ENCODE measurements at places on chromosomes 7 and 10.
A peak's percentile ranks its signal among the peaks of the same experiment; 100 is the strongest.

DNA sequence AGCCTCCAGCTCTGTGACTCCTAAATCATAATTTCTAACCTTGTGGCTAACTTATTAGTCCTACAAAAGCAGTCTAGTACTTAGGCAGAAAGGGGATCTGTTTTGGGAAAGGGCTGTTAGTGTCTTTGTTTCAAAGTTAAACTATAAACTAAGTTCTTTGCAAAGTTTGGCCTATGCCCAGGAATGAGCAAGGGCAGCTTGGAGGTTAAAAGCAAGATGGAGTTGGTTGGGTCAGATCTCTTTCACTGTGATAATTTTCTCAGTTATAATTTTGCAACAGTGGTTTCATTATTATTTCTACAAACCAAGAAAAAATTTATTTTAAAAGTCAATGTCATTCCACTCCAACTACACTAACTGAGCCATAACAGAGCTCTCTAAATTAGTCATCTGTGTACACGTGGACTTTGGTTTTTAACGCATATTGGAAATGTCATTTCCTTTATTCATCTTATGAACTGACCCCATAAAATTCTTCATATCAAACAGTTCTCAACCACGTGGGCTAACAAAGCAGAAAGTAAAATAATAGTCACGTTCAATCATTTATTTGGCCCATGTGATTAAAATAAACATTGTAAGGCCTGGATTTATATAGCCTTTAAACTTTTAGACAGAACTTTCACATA lies 143.2 kb upstream of the C7orf33 start:
- no peak for DNase-seq

DNA sequence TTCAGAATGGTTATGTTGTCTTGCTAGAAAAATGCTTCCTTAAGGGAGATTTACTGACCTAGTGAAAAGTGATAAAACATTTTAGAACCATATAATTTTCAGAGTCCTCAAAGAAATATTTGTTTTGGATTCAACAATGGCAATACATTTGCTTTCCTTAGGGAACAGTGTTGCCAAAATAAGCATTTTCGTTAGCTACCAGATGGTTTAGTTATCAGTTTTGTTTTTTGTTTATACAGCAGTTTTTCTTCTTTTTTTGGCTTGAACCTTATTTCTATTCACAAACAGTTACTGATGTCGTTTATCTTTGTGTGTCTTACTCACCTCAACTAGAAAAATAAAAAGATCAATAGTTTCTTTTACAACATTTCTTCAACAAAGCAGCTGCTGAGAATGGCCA lies 48.6 kb downstream of the EXOC4 start:
- DNase-seq: no peak

- no peak for DNase-seq
Observed at GRCh38 chr10:59006511-59007306, 169.7 kb upstream of the PHYHIPL start.

GRCh38 chr10:96511044-96511945 lies 2.4 kb downstream of the TLL2 start:
- no peak for DNase-seq

DNA sequence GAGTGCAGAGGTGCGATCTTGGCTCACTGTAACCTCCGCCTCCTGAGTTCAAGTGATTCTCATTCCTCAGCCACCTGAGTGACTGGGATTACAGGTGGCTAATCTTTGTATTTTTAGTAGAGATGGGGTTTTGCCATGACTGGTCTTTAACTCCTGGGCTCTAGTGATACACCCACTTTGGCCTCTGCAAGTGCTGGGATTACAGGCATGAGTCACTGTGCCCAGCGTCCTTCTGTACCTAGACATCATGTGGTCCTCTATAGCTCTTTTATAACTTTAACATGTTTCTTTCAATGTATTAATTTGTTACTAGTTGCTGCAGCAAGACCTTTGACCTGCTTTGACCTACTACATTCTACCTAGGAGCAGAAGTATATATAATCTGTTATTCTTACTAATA lies 38.7 kb upstream of the BICC1 start:
- DNase-seq: no peak

- no peak for DNase-seq
Observed at GRCh38 chr10:29804025-29804852, 169.5 kb upstream of the SVIL start.

DNA sequence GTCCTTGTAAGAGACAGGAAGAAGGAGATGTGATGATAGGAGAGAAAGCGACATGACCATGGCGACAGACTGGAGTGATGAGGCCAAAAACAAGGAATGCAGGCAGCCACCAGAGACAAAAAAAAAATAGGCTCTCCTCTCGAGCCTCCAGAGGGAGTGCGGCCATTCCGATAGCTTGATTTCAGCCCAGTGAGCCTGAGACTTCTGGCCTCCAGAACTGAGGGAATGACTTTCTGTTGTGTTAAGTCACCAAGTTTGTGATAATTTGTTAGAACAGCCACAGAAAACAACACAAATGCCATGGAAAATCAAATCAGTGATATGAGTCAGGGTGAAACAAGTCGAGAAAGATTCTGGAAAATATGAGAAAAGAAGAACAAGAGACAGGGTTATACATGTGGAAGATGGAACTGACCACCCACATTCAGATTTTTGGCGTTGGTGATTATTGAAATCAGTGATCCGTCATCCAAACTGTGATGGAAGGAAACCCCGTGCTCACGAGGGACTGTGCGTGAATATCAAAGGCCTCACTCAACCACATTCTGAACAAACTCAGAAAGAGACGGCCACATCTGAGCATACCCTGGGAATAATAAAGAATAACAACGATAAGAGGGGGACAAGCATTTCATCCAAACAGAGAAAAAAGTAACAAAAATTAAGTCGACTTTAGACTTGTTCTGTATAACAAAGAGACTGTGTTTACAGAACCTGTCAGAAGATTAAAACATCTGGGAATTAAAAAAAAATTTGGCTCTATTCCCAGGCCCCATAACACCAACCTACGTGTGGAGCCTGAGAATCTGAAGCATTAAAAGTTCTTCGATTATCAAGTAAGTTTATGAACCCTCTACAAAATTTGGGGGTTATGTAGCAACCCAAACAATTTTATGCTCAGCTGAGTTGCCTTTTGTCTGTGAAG lies 72.1 kb downstream of the EEPD1 start:
- no peak for DNase-seq

- DNase-seq: peak; percentile 41
Observed at GRCh38 chr10:35127289-35127891, 744 bp downstream of the CREM start.

- DNase-seq: no peak
Observed at GRCh38 chr7:136142583-136142982, 165.4 kb upstream of the MTPN start.

DNA sequence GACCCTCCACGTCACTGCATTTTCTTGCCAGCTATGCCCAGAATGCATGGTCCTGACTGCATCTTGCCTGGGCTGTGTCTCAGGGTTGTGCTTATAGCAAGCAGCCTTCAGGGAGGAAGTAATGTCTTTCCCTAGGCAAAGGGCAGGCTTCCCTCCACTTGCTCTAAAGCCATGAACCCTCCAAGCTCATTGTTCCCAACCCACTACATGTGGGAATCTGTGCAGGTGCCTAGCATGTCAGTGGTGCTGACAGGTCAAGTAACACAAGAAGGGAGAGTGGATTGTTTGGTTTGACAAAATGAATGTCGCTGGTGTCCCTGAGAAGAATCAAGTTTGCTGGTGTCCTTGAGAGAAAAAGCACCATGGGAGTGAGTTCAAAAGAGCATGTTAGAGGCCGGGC lies 53.9 kb upstream of the UCN3 start:
- no peak for DNase-seq

GRCh38 chr7:128210590-128211570 lies 30.2 kb upstream of the LEP start:
- DNase-seq: no peak

DNA sequence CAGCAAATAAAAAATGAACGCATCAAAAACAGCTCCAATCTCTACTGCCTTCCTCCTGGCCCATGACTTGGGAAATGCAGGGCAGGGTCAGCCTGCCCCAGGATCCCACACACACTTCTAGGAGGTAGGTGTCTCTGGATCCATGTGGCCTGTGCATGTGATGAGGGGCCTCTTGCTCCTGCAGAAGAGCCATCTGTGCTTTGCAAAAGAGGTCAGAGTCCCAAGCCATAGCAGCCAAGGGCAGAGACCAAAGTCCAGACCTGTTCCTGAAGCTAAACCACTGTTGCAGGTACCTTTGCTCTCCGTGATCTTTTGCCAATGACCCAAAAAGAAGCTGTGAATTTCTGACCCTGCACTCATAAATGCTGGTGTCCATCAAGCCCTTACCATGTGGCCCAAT lies 57.1 kb downstream of the KCNMA1 start:
- no peak for DNase-seq

- DNase-seq: no peak
Observed at GRCh38 chr10:111390813-111391563, 314.2 kb downstream of the ADRA2A start.

- DNase-seq: no peak
Observed at GRCh38 chr7:114070246-114070645, 151.4 kb upstream of the PPP1R3A start.

DNA sequence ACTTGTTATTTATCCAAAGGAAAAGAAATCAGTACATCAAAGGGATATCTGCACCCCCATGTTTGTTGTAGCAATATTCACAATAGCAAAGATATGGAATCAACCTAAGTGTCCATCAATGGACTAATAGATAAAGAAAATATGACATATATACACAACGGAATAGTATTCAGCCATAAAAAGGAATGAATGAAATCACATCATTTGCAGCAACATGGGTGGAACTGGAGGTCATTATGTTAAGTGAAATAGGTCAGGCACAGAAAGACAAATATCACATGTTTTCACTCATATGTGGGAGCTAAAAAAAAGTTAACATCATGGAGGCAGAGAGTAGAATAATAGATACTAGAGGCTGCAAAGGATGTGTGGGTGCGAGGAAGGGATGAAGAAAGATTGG lies 25.0 kb upstream of the KAT6B start:
- no peak for DNase-seq

GRCh38 chr7:136502162-136502561 lies 366.3 kb upstream of the CHRM2 start:
- no peak for DNase-seq

GRCh38 chr7:20030417-20030816 lies 186.8 kb downstream of the MACC1 start:
- DNase-seq: no peak

- no peak for DNase-seq
Observed at GRCh38 chr7:65404020-65404419, 30.4 kb downstream of the ZNF92 start.

DNA sequence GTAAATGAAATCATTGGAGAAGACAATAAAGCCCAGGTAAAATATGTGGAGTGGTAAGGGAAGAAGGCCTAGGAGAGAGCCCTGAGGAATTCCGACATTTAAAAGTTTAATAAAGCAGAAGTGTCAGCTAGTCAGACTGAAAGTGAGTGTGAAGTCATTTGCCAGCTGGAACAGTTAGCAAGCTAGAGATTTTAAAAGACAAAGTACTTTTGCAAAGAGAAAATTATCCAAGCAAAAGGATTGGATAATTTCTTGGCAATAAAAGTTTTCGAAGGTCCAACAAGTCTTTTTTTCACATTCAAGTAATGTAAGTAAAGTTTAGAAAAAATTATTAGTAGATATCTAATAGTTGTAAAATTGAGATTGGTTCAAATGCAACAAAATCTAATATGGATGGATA lies 27.1 kb upstream of the SEMA3C start:
- DNase-seq: no peak

DNA sequence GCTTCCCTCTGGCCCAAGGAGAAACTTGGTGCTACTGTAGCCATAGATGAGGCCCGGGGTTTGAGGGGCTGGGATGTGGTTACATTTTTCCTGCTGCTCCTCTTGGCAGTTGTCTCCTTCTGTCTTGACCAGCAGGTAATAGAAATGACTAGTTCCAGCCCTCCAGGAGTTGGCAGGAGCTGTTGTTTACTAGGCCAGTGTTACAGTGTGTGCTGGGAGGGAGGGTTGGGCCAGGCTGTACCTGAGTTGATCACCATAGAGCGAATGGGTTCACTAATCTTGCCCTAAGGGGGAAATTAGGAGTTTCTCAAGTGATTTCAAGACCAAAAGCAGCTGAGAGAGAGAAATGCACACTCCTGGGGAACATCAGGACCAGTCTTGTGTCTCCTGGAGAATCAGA lies 34.9 kb downstream of the PAX2 start:
- no peak for DNase-seq

- no peak for DNase-seq
Observed at GRCh38 chr10:70970830-70971229, 82.5 kb upstream of the PCBD1 start.

DNA sequence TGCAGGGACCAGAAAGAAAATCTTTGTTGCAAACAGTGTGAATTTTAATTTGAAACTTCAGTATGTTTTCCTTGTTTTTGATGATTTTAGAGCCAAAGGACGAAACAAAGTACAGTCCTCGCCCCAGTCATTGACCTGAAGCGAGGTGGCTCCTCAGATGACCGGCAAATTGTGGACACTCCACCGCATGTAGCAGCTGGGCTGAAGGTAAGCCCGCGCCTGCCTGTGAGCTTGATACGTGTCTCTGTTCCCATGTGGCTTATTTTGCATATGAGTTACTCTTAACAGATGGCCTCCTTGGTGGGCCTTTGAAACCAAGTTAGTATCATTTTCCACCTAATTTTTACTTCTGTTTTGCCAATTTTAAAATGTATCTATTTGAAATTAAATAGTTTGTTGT lies 12.3 kb downstream of the RBM17 start:
- DNase-seq: no peak

- no peak for DNase-seq
Observed at GRCh38 chr7:152336754-152337368, 98.9 kb downstream of the KMT2C start.

GRCh38 chr7:13322126-13322525 lies 634.7 kb downstream of the ARL4A start:
- no peak for DNase-seq

GRCh38 chr10:74335501-74335900 lies 184.5 kb downstream of the ADK start:
- DNase-seq: no peak

DNA sequence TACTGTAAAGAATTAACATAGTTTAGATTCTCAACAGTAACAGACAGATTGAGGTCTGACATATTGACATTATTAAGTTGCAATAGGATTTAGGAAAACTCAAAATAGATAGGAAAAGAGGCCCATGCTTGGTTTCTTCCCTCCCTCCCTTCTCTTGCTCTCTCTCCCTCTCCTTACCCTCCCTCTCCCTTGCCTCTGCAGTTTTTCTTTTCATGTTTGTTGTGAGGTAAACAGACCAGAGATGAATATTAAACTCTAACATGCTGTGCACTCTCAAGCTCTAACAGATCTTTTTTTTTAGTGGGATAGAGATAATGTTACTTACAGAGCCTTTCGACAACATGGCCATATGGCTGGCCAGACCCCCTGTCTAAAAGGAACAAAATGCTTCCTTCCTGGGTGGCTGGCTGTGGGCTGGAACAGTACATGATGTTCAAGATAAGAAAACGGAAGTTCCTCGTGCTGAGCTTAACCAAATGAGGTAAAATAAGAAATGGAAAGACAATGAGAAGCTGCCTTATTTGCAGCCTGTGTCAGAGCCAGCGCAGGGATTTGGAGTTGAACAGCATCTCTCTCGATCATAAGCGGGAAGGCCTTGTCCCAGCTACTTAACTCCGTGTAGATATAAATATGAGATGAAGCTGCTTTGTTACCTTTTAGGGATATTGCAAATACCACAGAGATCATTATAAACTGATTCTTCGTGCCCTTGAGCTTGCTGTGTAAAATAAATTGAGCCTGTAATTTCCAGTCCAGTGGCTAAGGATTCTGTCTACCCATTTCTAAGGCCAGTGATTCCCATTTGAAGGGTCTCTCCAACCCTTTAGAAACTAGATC lies 391.9 kb upstream of the NPVF start:
- no peak for DNase-seq

GRCh38 chr10:27550823-27551222 lies 46.7 kb downstream of the RAB18 start:
- DNase-seq: no peak

- no peak for DNase-seq
Observed at GRCh38 chr10:22551681-22552365, 162.6 kb downstream of the PIP4K2A start.

All from stimulated activated CD8-positive, alpha-beta memory T cell treated with anti-CD3 and anti-CD28 coated beads, Interleukin-7, amount 100 ng/mL, for 1 hour (primary cell).